Articular chondrocyte of knee joint (primary cell): ENCODE measurements at places on chromosomes 5 and 9. TPM values are rescaled to one million over a fixed set of nuclear protein-coding genes. Genes with fewer than 3 reads are reported as not detected.

Gene PCDHB5
- 2.9 and 3.6 TPM in 2 replicates for total RNA-seq

Gene PCDHB3
- 0.97 and 1.0 TPM in 2 replicates for total RNA-seq

Gene ANKRD34B
- not detected in 2 replicates for total RNA-seq

Gene TNPO1
- 188 and 294 TPM in 2 replicates for total RNA-seq

Gene ITK
- total RNA-seq = under 0.01 and 0.65 TPM in 2 replicates

Gene AOPEP
- total RNA-seq = 241 and 261 TPM in 2 replicates

Gene SPINK7
- not detected in 2 replicates for total RNA-seq

Gene SLC25A48
- not detected in 2 replicates for total RNA-seq

Gene C1QTNF2
- 1.4 and 1.8 TPM in 2 replicates for total RNA-seq

Gene CDC20B
- not detected in 2 replicates for total RNA-seq

Gene LCN6
- not detected in 2 replicates for total RNA-seq

Gene GRPEL2
- total RNA-seq = 29.8 and 40.8 TPM in 2 replicates

Gene SAXO1
- 0.13 and 0.22 TPM in 2 replicates for total RNA-seq

Gene TAF11L7
- total RNA-seq = not detected in 2 replicates

Gene TMEM215
- total RNA-seq = not detected in 2 replicates

Gene SEC24A
- total RNA-seq = 38.5 and 42.2 TPM in 2 replicates

Gene SLCO4C1
- not detected in 2 replicates for total RNA-seq

Gene C5orf58
- total RNA-seq = not detected in 2 replicates

Gene MAML1
- total RNA-seq = 9.7 and 10.1 TPM in 2 replicates

Gene WNT8A
- total RNA-seq = not detected in 2 replicates

Gene BSPRY
- total RNA-seq = under 0.01 and 0.11 TPM in 2 replicates

Gene MARCHF3
- total RNA-seq = 3.8 and 4.1 TPM in 2 replicates

Gene CCDC183
- 0.26 and 0.32 TPM in 2 replicates for total RNA-seq

Gene ATP10B
- total RNA-seq = not detected in 2 replicates
